ENCODE measurements at places on chromosomes 3 and 15. TPM values are rescaled to one million over a fixed set of nuclear protein-coding genes. Genes with fewer than 3 reads are reported as not detected.

GRCh38 chr3:28151608-28152228, 89.7 kb upstream of the CMC1 start:
- no peak overlapping the region for H3K27ac ChIP-seq
- H3K4me3 ChIP-seq: no peak overlapping the region
- no peak for DNase-seq
- H3K27me3 ChIP-seq: no peaks in the 10 kb centered on the region

The KLHDC8B gene
- 1.2 TPM for total RNA-seq

DNA sequence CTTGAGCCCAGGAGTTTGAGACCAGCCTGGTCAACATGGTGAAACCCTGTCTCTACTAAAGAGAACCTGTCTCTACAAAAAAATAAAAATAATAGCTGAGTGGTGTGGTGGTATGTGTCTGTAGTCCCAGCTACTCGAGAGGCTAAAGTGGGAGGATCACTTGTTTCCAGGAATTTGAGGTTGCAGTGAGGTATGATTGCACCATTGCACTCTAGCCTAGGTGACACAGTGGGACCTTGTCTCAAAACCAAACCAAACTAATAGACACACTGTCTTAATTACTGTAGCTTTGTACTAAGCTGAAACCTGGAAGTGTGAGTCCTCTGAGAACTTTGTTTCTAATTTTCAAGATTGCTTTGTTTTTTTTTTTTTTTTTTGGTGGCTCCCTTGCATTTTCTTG, 30.4 kb downstream of the MGA start:
- H3K27me3 ChIP-seq: no peaks in the 10 kb centered on the region
- peaks cover 11% of the 10 kb centered on the region for H3K4me1 ChIP-seq
- H3K36me3 ChIP-seq: peaks cover 2% of the 10 kb centered on the region
- H3K4me3 ChIP-seq: no peak overlapping the region
- no peak overlapping the region for H3K27ac ChIP-seq
- DNase-seq: no peak

GRCh38 chr3:193865896-193866480, 270.0 kb upstream of the HES1 start:
- no peak overlapping the region for H3K4me3 ChIP-seq
- H3K36me3 ChIP-seq: no peaks in the 10 kb centered on the region
- H3K27ac ChIP-seq: no peak overlapping the region

DNA sequence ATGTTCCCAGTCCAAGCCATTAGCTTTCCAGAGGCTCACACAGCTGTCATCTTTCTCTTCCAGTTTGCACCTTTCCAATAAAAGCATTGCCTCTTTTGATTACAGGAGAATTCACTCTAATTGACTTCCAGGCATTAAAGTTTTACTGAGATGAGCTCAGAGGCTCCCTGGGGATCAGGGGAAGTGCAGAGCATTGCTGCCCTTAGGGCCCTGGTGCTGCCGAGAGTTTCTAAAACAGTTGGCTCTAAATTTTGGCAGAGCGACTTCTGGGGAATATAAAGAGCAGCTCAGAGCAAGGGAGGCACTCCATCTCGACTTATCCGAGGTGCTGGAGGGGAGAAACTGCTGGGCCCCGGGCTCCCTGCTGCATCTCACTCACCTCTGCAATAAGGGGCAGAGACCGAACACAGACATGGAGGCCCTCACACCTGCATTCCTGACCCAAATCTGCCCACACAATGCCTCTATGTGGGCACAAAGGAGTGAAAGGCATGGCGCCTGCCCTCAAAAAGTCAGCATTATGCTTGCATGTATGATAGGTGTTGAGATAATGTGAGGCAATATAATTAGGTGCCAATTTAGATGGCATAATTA, 61.7 kb downstream of the SCN11A start:
- H3K36me3 ChIP-seq: no peaks in the 10 kb centered on the region
- no peak for DNase-seq
- no peaks in the 10 kb centered on the region for H3K4me1 ChIP-seq
- no peak overlapping the region for H3K4me3 ChIP-seq

- no peaks in the 10 kb centered on the region for H3K27me3 ChIP-seq
- no peaks in the 10 kb centered on the region for H3K36me3 ChIP-seq
- H3K27ac ChIP-seq: no peak overlapping the region
- DNase-seq: no peak
These were observed 688.1 kb downstream of the ZNF385D start for GRCh38 chr3:21062831-21063294.

The CP gene
- not detected for total RNA-seq

The SLC2A2 gene
- total RNA-seq: not detected

DNA sequence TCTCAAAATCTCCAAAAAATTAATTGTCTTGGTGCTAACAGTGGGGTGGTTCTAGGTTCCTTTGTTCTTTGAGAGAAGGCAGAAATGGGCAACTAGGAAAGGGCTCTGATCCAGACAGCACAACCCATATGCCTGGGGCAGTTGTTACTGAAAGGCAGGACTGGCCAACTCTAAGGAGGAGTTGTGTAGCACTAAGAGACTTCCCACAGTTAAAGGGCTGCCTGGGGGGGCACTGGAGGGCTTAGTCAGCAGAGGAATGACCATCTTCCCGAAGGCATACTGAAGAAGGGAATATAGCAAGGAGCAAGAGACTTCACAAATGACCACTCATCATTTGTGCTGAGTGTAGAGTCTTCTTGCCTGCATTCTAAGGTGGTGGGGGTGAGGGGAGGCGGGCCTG, 15.8 kb downstream of the ILDR1 start:
- DNase-seq: no peak
- no peaks in the 10 kb centered on the region for H3K36me3 ChIP-seq
- H3K4me3 ChIP-seq: no peak overlapping the region
- no peak overlapping the region for H3K27ac ChIP-seq

DNA sequence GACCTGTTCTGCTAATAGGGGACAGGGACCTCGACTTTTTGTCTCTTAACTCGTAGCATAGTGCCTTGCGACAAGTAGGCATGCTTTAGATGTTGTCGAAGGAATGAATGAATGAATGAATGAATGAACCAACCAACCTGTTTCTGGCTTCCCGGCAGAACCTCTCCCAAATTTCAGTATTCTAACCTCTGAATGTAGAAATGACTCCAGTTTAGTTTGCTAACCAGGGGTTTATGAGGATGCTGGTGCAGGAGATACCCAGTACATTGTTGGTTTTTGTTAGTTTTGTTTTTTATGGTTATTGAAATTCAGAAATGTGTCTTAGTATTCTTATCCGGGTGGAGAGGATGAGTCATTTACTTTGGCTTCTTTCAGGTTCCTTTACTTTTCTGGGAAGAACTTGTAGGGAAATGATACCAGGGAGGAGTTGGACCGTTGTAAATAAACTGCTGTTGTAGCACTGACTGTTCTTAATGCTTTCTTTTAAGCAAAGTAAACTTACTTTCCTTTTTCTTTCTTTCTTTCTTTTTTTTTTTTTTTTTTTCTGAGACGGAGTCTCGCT, 29.6 kb upstream of the EHHADH start:
- no peak overlapping the region for H3K27ac ChIP-seq
- peaks cover 3% of the 10 kb centered on the region for H3K27me3 ChIP-seq
- H3K36me3 ChIP-seq: no peaks in the 10 kb centered on the region
- peak overlapping the region; percentile 77 for H3K4me3 ChIP-seq
- H3K4me1 ChIP-seq: peaks cover 14% of the 10 kb centered on the region
- no peak for DNase-seq

The CHRFAM7A gene
- not detected for total RNA-seq

The TPRG1 gene
- total RNA-seq: 2.9 TPM

The PTPN23 gene
- total RNA-seq: 35.7 TPM

DNA sequence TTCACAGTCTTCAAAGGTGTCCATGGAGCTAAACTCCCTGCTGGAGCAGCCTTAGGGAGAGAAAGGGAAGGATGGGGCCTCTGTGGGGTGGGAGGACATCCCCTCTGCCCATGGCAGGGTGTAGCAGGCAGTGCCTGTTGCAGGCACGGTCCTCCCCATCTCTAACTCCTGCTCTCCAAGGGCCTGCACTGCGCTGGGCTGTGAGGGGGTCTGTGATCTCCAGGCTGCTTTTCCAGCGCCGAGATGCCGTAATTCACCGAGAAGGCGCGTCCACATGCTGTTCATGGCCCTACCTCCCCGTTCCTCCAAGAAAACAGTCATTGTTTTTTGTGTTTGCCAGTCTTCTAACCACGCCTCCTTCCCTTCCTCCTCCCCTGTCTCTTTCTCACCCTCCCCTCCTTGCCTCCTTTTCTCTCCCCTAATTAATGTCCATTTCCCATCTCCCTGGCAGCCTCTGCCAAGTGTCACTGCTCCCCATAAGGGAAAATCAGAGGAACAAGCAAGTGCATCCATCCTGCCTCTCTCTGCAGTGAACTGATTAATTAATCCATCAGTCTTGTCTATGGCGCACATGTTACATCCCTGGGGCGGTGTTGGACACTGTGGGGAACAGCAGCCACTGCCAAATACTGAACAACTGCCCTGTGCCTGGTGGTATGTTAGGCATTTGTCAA, 17.7 kb upstream of the LAMP3 start:
- peaks cover 14% of the 10 kb centered on the region for H3K4me1 ChIP-seq
- H3K27me3 ChIP-seq: peaks cover 26% of the 10 kb centered on the region
- no peak overlapping the region for H3K27ac ChIP-seq
- DNase-seq: no peak
- H3K36me3 ChIP-seq: no peaks in the 10 kb centered on the region

- peaks cover 3% of the 10 kb centered on the region for H3K27me3 ChIP-seq
- no peak overlapping the region for H3K27ac ChIP-seq
- H3K4me3 ChIP-seq: no peak overlapping the region
- H3K4me1 ChIP-seq: no peaks in the 10 kb centered on the region
These were observed 141.4 kb upstream of the MRPS22 start for GRCh38 chr3:139202226-139202958.

The ATP10A gene
- total RNA-seq: 30.4 TPM

The GPR171 gene
- 16.7 TPM for total RNA-seq

DNA sequence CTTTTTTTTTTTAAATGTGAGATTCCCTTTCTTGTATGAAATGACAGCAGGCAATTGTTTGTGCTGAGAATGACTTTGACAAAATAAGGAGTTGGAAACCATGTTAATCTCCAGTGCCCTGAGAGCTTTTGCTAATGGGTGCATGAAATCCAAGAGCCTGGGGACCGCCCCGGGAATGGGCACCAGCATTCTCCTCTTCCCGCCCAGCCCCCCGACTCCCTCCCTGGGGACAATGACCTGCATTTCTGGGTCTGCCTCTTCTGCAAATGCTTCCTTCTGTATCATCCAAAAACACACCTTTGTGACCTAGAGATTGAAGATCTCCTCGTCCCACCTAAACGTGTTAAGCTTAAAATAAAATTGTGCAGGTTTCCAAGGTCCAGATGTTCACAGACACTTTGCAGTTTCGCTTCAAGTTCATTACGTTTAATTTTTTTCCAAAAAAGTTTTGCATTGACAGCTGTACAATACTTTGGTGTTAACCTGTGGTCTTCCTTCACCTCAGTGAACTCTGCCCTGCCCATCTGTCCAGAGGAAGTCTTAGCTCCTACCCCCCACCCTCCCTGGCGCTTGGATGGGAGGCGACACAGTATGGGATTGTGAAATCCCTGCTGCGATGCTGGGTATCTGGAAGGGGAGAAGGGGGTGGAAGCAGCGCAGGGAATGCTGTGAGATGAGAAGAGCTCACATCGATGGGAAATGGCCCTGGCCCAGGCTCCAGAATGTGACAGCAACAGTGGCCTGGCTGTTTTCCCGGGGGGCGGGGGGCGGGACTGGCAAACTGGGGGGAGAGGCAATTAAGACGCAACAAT, 50.1 kb downstream of the TLE3 start:
- H3K4me1 ChIP-seq: no peaks in the 10 kb centered on the region
- no peaks in the 10 kb centered on the region for H3K27me3 ChIP-seq
- no peak for DNase-seq
- no peak overlapping the region for H3K4me3 ChIP-seq
- peaks cover 43% of the 10 kb centered on the region for H3K36me3 ChIP-seq
- no peak overlapping the region for H3K27ac ChIP-seq

- peaks cover 35% of the 10 kb centered on the region for H3K4me1 ChIP-seq
- peak within 1 kb of the TSS; percentile 90 for H3K4me3 ChIP-seq
- no peaks in the 10 kb centered on the region for H3K27me3 ChIP-seq
- peak; percentile 86 for DNase-seq
- peaks cover 17% of the 10 kb centered on the region for H3K36me3 ChIP-seq
- H3K27ac ChIP-seq: peak within 1 kb of the TSS; percentile 36
These were observed at the start of the genes TUBGCP4 and ZSCAN29 for GRCh38 chr15:43370975-43371974. Gene TUBGCP4, plus strand, starts transcription at chr15:43371101. Its CDS starts 254 bp downstream, at chr15:43371355. Gene ZSCAN29, minus strand, starts transcription at chr15:43371043. Its CDS starts 1,130 bp downstream, at chr15:43369913.

The GLDN gene
- total RNA-seq: not detected

- H3K27ac ChIP-seq: no peak overlapping the region
- H3K27me3 ChIP-seq: peaks cover 20% of the 10 kb centered on the region
- no peak overlapping the region for H3K4me3 ChIP-seq
- H3K4me1 ChIP-seq: no peaks in the 10 kb centered on the region
These were observed 118.8 kb upstream of the ADPGK start for GRCh38 chr15:72902245-72902918.

DNA sequence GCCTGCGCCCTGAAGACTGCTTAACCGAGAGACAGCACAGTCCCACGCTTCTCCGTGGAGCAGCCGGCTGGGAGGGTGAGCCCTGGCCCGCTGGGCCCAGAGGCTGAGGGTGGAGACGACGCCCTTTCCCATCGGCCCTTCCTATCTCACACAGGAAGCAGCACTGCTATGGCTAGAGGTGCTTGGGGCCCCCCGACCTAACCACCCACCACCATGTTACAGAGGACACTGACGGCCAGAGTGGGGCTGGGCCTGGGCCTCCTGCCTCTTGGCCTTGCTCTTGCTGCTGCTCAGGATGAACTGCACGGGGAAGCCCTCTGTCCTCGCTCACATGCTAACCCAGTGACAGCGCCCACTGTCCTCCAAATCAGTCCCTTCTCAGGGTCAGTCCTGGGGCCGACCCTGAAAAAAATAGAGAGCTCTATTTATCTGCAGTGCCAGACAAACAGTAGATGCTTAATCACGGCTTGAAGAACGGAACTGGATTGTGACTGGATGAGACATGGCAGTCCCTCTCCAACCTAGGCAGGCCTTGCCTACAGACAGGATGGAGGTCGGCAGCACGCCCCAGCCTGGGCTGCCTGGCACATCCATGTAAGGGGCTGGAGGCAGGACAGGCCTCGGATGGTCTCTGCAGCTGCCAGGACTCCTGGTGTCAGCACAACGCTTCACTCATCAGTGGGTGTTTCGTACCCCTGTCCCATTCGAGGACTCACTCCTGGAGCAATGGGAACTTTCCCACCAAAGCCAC, 14.2 kb downstream of the TMEM44 start:
- H3K4me3 ChIP-seq: no peak overlapping the region
- no peaks in the 10 kb centered on the region for H3K4me1 ChIP-seq
- DNase-seq: no peak
- no peaks in the 10 kb centered on the region for H3K36me3 ChIP-seq

The SPESP1 gene
- not detected for total RNA-seq

- no peak for DNase-seq
- no peaks in the 10 kb centered on the region for H3K36me3 ChIP-seq
- no peak overlapping the region for H3K4me3 ChIP-seq
- peaks cover 7% of the 10 kb centered on the region for H3K27me3 ChIP-seq
- H3K27ac ChIP-seq: no peak overlapping the region
- no peaks in the 10 kb centered on the region for H3K4me1 ChIP-seq
These were observed 205.4 kb upstream of the TRIM42 start for GRCh38 chr3:140472306-140473020.

DNA sequence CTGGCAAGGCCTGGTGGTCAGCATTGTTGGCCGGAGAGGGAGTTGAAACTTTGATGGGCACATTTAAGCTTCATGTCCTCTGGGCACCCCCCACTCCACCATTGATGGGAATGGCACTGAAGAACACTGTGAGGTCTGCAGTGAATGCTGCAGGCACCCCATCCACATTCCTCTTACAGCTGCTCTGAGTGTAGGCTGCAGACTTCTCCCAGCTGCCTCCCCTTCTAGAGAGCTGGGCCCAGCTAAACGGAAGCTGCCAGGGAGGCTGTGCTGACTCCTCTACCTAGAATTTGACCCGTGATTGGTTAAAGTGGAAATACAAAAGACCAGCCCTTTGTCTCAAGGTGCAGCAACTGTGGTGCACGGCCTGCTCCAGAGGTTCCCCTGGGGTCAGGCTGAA, 10.6 kb downstream of the TMEM158 start:
- no peak overlapping the region for H3K4me3 ChIP-seq
- no peak for DNase-seq
- H3K27ac ChIP-seq: no peak overlapping the region
- H3K4me1 ChIP-seq: peaks cover 4% of the 10 kb centered on the region
- no peaks in the 10 kb centered on the region for H3K36me3 ChIP-seq

The SLC22A14 gene
- total RNA-seq: not detected

The LRRN1 gene
- not detected for total RNA-seq

All from CD4-positive, alpha-beta T cell (primary cell).